ENCODE measurements at places on chromosomes 16 and 17.

GRCh38 chr17:412211-413015 is 59.8 kb upstream of the RPH3AL start:
- no peak for DNase-seq

GRCh38 chr17:12789481-12790248 is at the start of gene ARHGAP44:
TSS of gene ARHGAP44 (plus strand) at chr17:12789498. CDS start at chr17:12789839, 341 bp downstream.
- DNase-seq: no peak

- no peak for DNase-seq
Observed at GRCh38 chr16:73212431-73212830, 164.5 kb upstream of the ZFHX3 start.

DNA sequence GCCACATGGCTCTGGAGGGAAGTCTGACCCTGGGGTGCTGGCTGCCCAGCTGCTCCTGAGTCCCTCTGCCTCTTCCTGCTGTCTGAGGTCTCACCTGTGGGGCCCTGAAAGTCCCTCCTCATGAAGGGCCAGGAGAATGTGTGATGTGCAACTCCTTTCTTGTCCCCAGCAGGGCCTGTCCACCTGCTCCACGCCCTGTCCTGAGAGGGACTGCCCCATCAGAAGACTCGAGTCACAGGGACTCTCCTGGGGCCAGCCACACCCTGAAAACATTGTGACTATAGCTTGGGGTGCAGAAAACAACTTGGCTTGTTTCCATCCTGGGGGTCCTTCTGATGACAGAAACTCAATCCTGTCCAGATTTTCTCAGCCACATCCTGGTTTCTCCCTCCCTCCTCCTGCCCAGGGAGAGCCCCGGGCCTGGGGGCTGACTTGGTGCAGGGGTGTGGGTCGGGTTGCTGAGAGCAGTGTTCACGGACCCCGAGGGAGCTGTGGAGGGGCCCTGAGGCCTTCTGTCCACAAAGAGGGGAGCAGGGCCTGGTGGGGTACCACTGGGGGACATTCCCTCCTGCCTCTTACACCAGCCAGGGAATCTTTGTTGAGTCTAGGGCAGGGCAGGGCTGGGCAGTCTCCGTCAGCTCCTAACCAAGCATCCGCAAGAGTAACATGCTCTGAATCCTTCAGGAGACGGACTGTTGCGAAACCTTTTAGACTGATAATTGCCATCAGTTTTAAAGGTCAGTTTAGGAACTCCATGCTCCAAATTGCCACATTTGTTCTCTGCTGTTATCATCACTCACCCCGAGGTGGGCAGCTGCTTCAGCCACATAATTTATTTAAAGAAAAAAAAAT is 45.9 kb downstream of the NT5M start:
- no peak for DNase-seq

- no peak for DNase-seq
Observed at GRCh38 chr17:70278844-70279462, 109.6 kb downstream of the KCNJ2 start.
